ENCODE measurements at places on chromosomes 13 and 19.

- DNase-seq = no peak
Measured at GRCh38 chr13:76644906-76645305, 241.3 kb downstream of the KCTD12 start.

- no peak for DNase-seq
Measured at GRCh38 chr19:31114585-31114984, 234.7 kb downstream of the TSHZ3 start.

GRCh38 chr19:53019684-53020083 lies 6.0 kb downstream of the ERVV-1 start:
- no peak for DNase-seq

GRCh38 chr13:40440990-40441820 lies 225.2 kb downstream of the FOXO1 start:
- no peak for DNase-seq

DNA sequence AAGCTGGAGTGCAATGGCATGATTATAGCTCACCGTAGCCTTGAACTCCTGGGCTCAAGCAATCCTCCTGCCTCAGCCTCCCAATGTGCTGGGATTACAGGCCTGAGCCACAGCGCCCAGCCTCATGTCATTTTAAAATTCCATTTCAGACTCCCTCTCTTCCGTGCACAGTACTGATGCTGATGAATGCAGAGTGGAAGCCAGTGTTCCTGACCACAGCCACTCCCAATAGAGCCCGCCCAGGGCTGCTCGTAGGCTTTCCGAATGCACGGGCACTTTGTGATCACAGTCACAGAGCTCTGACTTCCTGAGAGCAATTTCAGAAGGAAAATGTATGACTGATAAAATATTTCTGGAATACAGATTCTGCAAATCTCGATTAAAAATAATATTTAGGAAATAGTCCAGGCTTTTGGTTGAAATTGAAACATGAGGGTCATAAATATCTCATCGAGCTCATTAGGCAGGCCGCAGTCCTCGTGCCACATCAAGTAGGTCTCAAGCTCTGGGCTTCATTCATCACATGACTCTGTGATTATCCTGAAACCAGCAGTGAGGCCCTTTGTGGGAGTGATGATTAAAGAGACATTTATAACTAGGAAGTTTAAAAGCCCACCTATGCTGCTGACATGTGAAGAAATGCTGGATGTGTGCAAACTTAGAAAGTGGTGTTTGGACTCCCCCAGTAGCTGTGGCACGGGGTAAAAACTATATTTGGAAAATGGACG lies 38.9 kb upstream of the AMER2 start:
- DNase-seq = no peak

GRCh38 chr13:113001241-113002140 lies 32.5 kb downstream of the MCF2L start:
- DNase-seq = no peak
